Mesenchymal stem cell (in vitro differentiated cells and primary cell): ENCODE measurements at places on chromosomes 3 and 15.

DNA sequence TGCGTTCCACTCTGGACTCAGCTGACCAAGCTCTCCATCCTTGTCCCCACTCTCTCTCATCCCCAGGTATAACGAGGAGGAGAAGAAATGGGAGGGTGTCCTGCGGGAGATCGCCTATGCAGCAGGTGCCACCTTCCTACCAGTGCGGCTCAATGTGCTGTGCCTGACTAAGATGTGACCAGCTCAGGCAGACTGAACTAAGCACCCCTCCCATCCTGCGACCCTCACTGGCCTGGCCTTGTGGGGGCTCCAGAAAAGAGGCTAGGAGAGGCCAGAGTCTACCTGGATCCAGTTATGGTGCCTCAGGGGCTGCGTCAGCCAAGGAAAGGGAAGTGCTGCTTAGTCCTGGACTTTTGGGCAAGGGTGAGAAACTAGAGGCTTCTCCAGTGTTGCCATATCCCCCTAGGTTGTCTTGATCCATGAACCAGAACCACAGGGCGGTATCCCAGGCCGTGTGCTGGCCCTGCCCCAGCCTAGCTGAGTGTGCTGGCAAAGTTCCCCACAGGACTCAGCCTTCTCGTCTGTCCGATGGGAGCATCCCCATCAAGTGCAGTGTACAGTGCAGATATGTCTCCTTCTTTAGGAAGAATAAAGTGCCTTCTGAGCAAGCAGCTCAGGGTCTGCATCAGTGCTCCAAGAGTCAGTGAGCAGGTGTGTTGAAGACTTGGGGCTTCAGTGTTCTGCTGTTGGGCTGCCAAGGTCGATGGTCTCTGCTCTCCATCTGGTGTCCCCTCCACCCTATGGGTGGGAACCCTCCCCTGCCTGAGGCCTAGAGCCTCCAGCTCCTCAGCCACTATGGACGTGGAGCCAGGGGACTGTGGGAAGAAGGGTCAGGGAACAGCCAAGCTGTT is 6.7 kb downstream of the KLHL40 start:
- no peak for DNase-seq

GRCh38 chr3:11588755-11589154 is 55.0 kb downstream of the VGLL4 start:
- no peak for DNase-seq

DNA sequence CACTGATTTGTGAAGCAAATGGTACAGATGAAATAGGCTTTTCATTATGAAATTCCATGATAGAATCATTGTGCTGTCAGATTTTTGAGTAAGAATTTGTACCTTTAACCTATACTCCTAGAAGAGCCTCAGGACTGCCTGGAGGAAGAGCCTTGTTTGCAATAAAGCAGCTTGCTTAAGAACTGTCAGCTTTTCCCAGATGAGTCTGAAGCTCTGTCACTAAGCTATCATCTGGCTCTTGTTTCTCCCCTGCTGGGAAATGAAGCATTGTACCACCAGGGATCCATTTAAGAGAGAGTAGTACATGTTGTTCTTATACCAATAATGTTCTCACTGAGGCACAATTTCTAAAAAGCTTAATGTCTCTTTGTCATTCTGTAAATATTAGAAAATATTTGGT is 85.1 kb upstream of the FLNB start:
- no peak for DNase-seq

GRCh38 chr3:151835751-151836525 is 22.0 kb downstream of the AADAC start:
- peak; percentile 58 for DNase-seq

GRCh38 chr3:20741381-20741780 is 555.4 kb upstream of the SGO1 start:
- no peak for DNase-seq

- DNase-seq, result no peak
Measured at GRCh38 chr15:98955961-98956723, 51.5 kb downstream of the PGPEP1L start.

DNA sequence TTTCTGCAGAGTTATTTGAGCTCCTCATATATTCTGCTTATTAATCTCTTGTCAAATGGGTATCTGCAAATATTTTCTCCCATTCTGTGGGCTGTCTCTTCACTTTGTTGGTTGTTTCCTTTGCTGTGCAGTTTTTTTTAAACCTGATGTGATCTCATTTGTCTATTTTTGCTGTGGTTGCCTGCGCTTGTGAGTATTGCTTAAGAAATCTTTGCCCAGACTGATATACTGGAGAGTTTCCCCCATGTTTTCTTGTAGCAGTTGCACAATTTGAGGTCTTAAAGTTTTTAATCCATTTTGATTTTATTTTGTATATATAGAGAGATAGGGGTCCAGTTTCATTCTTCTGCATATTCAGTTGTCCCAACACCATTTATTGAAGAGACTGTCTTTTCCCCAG is 102.3 kb downstream of the POLQ start:
- DNase-seq, result peak; percentile 10

- no peak for DNase-seq
Measured at GRCh38 chr15:88799341-88799740, 3.9 kb upstream of the ACAN start.

- no peak for DNase-seq
Measured at GRCh38 chr15:64001148-64001547, 45.1 kb downstream of the DAPK2 start.

- no peak for DNase-seq
Measured at GRCh38 chr15:36814708-36815107, 235.3 kb downstream of the CDIN1 start.

DNA sequence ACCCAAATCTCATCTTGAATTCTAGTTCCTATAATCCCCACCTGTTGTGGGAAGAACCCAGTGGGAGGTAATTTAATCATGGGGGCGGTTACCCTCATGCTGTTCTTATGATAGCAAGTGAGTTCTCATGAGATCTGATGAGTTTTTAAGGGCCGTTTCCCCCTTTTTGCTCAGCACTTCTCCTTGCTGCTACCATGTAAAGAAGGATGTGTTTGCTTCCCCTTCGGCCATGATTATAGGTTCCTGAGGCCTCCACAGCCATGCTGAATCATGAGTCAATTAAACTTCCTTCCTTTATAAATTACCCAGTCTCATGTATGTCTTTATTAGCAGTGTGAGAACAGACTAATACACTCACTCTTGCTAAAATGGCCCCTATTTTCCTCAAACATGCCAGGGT is 374.7 kb downstream of the TUSC7 start:
- no peak for DNase-seq

DNA sequence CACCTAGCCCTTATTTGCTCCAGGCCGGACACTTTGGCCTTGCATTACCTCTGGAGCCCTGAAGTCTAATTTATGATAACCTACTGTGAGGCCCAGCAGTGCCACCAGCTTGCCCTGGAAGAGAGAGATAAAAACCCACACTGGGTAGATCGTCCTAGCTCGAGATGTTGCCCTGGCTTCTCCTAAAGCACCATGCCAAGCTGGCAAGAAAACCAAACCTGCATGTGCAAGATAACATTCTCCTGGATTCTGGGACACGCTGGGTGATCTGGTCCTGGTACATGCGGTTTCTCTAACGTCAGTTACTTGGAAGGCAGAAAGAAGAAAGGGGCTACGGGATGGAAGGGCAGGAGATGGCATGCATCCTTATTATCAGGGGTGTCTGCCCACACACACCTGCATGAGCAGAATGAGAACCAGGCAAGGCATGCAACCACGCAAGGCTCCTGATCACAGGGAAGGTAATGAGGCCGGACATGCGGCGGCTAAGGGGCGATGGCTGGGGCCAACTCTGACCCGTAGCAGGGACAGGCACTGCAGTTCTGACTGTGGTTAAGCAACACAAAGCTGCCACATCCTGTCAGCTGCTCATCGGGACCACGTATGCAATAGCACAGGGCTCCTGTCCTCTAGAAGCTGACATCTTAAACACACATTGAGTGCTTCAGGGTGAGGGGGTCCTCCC is 73.0 kb downstream of the OXNAD1 start:
- peak; percentile 52 for DNase-seq

DNA sequence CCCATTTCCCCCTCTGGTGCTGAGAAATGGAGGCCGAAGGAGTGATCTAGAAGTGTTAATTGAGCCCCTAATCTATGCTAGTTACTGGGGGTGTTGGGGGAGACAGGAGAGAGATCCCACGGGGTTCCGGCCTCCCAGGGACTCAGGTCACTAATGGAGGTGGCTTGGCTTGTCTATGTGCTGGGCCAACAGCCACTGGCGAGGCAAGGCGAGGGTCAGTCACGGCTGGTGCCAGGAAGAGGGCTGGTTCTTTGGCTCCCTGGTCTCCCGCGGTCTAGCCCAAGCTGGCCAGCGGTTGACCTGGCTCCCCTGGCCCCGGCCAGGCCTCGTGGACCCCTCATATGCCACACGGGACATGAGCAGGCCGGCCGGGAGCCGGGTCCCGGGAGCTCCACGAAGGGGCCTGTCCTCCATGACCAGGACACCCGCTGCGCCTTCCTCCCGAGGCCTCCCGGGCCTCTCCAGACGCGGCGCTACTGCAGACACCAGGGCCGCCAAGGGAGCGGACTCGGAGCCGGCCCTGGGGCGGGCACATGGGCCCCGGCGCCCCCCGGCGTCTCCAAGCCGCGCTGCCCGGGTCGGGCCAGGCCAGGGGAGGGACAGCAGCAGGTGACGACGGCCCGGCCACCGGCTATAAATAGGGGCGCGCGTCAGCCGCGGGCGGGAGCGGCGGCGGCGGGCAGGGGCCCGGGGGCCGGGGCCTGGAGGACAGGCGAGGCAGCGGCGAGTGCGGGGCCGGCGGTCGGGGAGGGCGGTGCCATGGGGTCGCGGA is at the start of gene ALPK3:
TSS of gene ALPK3 (plus strand) at position 663 of the 772 bp plus-strand sequence. CDS start at position 760, 97 bp downstream.
- DNase-seq, result peak; percentile 46

GRCh38 chr3:32856355-32856889 is 38.6 kb downstream of the TRIM71 start:
- DNase-seq, result no peak

DNA sequence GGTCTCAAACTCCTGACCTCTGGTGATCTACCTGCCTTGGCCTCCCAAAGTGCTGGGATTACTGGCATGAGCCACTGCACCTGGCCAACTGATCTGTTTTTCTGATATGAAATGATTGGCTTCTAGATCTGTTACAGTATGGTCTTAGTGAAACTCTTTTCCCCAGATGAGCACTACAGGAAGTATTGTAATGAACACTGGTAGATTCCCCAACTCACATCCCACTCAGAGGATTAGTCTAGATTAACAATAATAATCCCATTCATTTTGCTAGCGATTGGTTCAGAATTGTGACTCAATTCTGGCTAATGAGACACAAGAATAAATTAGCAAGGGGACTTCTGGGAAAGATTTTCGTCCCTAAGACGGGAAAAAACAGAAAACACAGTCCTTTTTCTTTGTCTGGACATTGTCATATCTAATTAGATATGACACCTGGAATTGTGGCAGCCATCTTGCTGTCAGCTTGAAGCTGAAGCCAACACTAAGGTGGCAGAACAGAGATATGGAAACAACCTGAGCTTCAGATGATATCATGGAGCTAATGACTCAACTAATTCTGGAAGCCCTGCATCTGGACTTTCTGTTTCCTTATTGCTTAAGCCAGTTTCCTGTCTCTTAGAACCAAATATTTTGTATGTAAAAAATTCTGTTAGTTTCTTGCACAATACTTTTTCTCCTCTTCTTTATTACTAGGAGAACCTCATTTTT is 17.4 kb upstream of the NPTN start:
- peak; percentile 82 for DNase-seq

- DNase-seq, result no peak
Measured at GRCh38 chr15:39497016-39497758, 83.7 kb upstream of the THBS1 start.

DNA sequence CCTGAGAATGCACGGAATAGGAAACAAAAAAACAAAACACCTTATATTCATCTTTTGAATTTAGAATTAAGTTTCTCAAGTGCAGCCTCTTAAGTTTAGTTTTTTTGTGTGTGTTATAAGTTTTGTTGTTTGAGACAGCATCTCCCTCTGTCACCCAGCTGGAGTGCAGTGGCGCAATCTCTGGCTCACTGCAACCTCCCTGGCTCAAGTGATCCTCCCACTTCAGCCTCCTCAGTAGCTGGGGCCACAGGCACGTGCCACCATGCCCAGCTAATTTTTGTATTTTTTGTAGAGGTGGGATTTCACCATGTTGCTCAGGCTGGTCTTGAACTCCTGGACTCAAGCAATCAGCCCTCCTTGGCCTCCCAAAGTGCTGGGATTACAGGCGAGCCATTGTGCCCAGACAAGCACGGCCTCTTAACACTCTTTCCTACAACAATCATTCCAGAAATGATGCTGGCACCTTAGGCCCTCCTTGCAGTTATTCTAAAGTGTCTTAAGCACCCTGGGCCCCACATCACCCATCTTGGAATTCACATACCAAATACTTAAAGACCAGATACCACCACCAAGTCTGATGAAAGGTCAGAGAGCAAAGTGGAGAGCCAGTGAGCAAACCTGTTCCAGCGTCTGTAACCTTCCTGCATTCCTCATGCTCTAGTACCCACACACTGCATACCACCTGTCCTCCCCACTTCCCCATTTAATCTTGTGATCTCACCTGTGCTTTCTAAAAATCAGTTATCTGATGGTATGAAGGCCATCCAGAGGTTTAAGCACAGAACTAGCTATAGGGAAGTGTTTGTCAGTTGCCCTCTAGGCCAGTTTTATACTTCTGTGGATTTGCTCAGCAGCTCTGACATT is 6.9 kb upstream of the SPG11 start:
- no peak for DNase-seq

- DNase-seq, result peak; percentile 24
Measured at GRCh38 chr3:196399485-196399945, 32.7 kb downstream of the UBXN7 start.
